Activated naive CD8-positive, alpha-beta T cell treated with anti-CD3 and anti-CD28 coated beads for 36 hours (primary cell): ENCODE measurements at places on chromosomes 4 and X.

GRCh38 chrX:37745835-37746217, 34.0 kb upstream of the CYBB start:
- DNase-seq: no peak

DNA sequence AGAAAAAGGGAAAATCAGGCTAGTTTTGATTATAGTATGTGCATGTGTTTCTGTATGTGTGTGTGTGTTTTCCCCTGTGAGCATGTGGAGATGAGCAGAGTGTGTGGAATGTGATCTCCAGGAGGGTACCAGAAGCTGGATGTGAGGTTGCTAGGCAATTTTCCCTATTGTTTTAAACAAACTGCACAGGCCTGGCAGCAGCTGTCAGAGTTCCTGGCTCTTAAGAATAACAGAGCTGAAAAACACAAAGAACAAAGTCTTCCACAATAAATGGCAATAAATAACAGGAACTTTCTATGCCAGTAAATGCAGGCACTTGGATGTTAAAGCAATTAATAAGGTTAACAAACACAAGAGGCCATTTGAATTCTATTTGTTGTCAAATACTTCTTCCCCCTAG, 344.6 kb upstream of the CTSO start:
- DNase-seq: no peak

DNA sequence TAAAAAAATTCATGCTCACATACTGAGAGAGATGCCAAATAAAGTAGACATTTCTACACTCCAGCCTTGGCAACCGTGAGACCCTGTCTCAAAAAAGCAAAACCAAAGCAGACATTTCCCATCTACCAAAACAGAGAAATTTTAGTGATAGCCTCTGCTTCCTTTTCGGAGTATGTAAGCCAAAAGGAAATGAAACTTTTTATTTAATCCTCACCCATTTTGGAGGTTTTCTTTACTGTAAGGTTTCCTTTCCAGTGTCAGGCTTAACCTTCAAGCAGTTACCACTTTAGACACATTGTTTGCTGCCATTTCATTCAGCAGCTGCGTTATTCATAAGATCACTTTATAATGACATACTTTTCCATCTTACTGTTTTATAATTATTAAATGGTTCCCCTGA, 15.9 kb downstream of the ADD1 start:
- DNase-seq: no peak

DNA sequence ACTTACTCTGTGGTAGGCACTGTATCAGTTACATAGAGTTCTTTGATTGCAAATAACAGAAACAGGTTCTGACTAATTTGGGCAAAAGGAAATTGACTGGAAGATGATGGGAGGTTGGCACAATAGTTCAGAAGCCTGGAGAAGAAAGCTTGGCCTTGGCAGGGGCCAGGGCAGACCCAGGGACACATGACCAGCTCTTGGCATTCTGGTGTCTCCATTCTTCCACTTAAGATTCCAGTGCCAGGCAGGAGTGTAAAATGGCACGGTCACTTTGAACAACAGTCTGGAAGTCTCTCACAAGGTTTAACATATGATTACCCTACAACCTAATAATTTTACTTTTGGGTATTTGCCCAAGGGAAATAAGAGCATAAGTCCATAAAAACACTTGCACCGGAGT, 175.9 kb downstream of the BCOR start:
- DNase-seq: no peak

DNA sequence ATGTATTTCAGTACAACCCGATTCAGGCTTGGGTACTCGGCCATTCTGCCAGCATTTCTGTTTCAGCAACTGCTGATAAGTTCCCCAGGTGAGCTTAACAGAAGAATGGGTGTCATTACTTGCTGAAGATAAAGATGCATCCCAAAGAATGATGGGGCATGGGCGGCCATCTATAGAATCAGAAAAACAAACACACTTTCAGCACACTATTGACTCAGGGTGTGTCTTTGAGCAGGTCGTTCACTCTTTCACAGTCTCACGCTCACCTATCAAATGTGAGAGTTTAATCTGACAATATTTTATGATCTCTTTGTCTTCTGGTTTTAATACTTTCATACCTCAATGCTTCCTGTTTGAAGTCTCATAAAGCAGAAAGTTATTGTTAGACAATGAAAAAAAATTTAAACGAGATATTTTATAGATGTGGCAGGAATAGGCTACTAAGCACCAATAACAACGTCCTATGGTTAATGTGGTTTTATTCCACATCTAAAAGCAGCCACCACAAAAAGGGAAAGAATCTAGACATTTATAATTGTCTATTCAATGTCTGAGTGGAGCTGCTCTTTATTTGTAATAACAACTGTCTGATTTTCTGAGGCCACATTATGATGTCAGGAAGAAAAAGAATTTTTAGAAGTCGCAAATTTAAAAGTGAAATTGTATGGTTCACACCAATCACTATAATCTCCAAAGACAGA, 17.0 kb downstream of the GASK1B start:
- DNase-seq: no peak

DNA sequence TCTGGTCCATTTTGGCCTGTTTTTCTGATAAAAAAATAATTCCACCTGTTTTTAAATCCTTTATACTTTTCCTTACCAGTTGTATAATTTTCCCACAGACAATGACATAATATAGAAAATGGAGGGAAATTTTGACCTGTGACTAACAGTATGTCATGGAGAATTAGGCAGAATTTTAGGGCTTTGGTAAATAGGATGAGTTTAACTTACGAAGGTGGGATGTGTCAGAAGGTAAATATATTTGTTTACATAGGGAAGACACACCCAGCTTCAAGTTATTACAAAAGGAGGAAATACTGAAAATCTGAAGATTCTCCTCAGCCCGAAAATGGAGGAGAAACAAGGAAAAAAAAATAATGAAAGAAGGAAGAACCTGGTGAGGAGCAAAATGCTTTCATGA, 64.6 kb upstream of the PPP3CA start:
- no peak for DNase-seq

DNA sequence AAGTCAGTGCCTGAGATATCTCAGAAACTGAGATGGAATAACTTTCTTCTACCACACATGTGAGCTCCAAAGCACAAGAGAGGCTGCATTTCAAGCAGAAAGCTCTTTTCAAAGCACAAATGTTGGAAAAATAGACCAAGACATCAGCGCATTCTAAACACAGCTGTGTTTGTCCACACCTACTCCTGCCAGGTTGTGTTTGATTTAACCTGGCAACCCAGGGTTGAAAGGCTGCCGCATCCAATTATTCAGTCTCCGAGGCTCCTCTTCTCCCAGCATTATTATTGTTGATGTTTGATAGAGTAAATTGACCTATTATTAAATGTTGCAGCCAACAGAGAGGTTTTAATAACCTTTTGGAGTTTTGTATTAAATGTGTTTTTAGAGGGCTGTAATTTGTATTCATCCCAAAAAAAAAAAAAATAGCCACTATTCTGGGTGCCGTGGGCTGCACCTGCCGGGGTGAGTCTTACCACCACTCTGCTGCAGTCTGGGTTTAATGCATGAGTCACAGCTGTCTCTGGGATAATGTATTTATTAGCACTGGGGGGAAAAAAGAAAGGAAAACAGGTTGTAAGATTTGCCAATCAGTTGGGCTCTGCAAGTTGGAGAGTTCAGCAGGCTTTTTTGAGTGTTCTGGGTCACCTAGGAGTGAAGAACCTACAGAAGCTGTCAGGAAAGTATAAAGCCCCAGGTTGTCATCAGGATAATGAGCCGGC, 105.2 kb upstream of the NOCT start:
- no peak for DNase-seq

GRCh38 chr4:160257318-160257717, 1154.4 kb downstream of the RAPGEF2 start:
- no peak for DNase-seq

GRCh38 chrX:153644356-153645125, 2.5 kb upstream of the DUSP9 start:
- no peak for DNase-seq

- DNase-seq: no peak
Observed at GRCh38 chr4:9947168-9948062, 73.9 kb downstream of the SLC2A9 start.

DNA sequence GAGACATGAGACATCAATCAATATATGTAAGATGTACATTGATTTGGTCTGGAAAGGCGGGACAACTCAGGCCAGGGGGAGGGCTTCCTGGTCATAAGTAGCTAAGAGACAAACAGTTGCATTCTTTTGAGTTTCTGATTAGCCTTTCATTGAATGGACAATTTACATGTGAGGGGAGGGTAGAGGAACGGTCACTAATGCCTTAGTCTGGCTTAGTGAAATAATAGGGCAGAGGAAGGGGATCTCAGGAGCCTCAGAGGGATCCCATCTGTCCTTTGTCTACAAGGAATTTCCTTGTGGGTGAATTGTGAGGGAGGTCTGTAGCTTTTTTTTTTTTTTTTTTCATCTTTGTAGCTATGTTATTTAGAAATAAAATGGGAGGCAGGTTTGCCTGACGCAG, 88.3 kb downstream of the GK start:
- DNase-seq: no peak

DNA sequence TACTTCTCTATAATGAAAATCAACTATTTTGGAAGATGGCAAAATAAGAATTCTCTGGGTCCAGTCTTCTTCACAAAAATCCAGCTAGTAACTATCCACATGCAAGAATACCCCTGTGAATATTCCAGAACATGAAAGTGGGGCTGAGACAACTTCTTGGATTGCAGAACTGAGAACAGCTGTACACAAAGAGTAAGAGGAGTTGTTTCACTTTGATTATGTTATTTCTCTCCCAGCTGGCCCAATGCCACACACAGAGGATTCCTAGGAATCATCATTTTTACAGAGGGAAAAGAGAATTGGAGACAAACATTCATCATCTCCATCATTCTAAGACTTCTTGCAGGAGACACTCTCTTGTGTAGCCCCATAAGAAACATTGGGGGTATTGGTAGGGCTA, 782.2 kb upstream of the LCORL start:
- DNase-seq: no peak

DNA sequence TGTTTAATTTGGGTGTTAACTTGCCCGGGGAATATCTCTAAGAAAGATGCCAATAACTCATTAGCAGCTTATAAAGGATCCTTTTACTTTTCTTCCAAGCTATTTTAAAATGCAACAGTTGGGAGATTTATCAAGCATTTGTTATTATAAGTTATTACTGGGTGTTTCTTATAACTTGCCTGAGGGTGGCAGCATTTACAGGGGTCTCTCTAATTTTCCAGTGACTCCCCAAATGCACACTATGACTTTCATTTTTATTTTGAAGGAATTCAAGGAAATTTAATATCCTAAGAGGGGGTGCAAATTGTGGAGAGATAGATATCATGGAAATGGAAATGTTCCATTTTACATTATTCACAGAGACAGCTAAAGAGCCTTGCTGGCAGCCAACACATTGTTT, 138.0 kb downstream of the PDGFRA start:
- no peak for DNase-seq

DNA sequence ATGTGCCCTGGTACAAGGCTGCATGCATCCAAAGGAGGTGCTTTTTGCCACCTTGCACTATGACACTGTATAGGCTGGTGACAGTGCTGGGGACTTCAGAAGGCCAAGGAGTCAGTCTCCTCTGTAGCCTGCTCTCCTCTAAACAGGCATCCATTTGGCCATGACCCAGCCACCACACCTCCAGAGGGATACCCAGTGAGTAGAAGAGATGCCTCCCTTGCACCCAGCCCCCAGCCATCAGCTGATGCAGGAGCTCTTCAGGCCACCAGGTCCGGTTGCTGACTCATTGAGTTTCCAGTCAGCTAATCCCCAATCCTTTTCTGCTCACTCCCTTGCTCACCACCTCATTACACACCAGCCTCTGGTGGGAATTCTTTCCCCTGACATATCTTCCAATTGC, 99.8 kb downstream of the PJA1 start:
- no peak for DNase-seq

DNA sequence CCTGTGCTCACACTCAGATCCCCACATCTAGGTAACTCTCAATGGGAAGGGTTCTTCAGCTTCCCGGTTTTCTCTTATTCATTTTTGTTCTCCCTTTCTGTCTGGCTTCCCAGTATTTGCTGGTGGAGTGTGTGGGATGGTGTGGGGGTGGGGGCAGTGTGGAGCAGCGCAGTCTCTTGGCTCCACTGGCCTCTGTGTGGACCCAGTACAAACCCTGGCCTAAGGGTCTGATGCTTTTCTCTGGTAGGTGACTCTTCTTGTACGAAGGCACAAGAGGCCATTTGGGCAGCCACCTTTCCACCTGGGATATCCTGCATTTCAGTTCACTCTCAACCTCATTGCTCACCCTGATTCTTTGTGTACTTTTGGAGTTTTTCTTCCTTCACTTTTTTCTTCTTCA, 71.3 kb downstream of the NBDY start:
- no peak for DNase-seq

GRCh38 chr4:1052231-1052671, 40.8 kb downstream of the FGFRL1 start:
- DNase-seq: no peak

GRCh38 chrX:40298572-40299479, 201.1 kb upstream of the BCOR start:
- DNase-seq: no peak

GRCh38 chr4:107562316-107562715, 157.7 kb downstream of the PAPSS1 start:
- DNase-seq: no peak

DNA sequence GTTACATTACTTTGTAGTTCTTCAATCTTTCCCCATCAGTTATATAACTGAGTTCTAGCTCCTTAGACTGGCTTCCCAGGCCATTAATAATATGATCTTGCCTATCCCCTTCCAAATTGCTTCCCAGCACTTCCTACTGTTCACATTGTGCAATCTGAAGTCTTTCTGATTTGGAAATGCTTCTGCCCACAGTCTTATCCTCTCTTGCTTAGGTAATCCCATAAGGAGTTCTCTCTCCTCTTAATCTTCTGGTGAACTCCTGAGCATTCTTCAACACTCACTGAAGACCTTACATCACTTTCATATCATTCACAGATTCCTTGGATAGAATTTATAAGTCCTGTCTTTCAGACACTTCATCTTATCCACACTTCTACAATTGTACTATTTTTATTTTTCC, 132.7 kb upstream of the TTC29 start:
- DNase-seq: no peak

DNA sequence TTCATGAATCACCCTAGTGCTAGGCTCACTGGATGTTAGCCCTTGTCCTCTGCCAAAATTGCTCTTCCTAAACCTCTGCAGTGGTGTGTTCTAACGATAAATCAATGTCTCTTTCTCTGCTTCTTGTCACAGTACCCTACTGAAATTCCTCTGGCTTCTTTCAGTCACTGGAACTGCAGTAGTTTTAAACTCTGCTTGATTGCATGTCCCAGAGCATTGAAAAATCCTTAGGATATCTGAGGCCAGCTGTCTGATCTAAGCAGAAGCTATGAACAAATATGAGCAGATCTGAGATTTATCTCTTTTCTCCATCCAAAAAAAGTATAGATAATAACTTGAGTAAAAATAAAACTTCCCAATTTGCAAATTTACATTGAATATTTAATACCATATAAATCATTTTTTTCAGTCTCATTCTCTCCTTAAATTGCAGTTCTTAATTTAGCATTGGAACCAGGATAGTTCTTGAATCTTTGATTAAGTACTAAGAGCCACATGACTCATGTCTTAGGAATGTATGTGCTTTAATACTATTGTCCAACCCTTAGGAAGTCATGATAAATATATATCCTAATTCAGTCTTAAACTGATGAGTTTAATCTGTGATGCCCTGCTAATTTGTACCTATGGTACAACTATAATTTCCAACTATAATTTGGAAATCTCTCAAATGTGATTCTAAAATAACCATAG, 169.7 kb downstream of the PDHA2 start:
- DNase-seq: no peak

GRCh38 chr4:75495476-75495875, 18.7 kb downstream of the RCHY1 start:
- DNase-seq: no peak
